ENCODE measurements at places on chromosomes 2 and 18.
A peak's percentile ranks its signal among the peaks of the same experiment; 100 is the strongest.

GRCh38 chr2:44969936-44970335, 28.4 kb downstream of the SIX3 start:
- DNase-seq: no peak

- peak; percentile 52 for DNase-seq
Measured at GRCh38 chr2:38602136-38602731, 494 bp downstream of the HNRNPLL start.

DNA sequence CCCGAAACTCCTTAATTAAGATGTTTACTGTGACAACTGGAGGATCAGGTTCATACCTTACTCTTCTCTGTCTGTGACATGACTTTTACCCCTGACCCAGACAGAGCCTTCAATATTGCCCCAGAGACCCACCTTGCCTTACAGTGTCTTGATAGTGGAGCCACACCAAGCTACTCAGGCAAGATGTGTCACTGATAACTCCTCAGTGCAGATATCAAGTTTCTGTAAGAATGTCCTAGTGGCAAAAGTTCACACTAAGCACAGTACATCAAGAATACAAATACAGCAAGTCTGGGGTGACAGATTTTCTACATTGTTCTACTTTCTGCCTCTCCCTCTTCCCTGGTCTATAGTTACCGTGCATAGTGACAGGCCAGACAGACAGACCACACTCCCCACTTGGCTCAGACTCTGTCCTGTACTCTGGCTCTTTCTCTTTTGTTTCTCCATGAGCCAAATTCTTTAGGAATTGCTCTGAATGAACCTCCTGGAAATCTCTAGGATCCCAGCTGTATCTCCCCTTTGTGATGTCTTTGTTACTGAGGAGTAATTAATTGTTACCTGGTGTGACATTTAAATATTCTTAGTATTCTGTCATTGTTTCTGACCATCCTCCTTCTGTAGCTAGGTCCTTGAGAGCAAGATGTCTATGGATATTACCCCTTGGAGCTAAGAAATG, 24.1 kb upstream of the APOB start:
- no peak for DNase-seq

DNA sequence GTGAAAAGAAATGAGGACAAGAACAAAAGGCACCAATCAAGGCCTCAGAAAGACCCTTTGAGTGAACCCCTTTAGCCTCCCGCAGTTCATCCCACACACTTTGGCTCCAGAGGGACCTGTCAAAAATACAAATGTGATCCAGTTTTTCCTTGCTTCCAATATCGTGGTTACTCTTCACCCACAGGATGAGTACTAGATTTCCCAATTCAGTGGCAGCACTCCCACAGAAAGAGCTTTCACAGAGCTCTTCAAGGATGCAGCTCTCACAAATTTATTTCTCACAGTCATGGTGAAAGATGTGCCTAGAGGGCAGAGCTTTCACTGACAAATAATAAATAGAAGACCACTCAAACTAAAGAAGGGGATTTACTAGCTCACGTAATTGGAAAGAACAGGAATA, 3.0 kb upstream of the GFPT1 start:
- no peak for DNase-seq

GRCh38 chr2:213317929-213318328, 33.7 kb downstream of the SPAG16 start:
- DNase-seq: no peak

DNA sequence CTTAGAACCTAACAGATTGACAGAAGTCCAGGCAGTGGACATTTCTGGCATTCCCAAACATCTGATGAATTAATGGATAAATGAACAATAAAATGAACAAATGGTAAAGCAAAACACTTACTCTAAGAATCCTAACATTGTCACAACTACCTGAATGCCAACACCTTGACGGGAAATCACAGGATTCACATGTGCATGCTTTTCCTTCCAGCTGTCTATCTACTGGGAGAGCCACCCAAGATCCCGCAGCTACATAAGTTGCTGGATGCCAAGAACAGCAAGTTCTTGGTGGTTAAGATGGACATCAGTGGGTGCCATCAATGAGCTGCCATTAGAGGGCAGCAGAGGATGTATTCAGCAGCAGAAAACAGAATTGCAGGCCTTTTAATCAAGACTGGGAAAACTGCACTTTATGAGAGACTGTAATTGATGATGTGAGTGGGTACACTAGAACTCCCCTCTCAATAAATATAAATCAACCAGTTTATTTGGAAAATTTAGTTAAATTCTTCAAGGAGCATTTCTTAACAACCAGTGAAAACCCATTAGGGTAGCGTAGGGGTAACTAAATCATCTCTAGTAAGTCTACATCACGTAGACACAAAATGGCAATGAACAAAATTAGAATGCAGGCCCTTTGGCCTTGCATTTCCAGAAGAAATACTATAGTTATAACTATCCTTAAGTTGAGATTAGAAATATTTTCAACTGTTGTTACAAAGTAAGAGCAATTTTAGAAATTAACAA, 45.6 kb downstream of the SESTD1 start:
- DNase-seq: peak; percentile 54

- no peak for DNase-seq
Measured at GRCh38 chr2:11498543-11499034, 32.6 kb upstream of the E2F6 start.

GRCh38 chr2:19580830-19581229, 222.4 kb upstream of the OSR1 start:
- no peak for DNase-seq

DNA sequence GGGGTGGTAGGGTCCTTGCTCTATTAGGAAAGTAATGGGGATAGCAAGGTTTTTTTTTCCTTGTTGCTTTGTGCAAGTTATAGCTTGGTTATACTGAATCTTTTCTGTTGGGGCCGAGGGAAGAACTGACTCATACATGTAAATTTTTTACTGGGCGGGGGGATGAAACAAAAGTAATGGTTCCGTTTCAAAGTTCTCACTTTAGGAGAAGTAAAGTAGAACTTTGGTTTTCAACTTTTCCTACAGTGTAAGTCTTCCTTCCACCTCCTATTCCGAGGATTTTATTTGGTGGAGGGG, 1.1 kb downstream of the AFTPH start:
- peak; percentile 17 for DNase-seq
